ENCODE measurements at places on chromosomes 16 and 17.

DNA sequence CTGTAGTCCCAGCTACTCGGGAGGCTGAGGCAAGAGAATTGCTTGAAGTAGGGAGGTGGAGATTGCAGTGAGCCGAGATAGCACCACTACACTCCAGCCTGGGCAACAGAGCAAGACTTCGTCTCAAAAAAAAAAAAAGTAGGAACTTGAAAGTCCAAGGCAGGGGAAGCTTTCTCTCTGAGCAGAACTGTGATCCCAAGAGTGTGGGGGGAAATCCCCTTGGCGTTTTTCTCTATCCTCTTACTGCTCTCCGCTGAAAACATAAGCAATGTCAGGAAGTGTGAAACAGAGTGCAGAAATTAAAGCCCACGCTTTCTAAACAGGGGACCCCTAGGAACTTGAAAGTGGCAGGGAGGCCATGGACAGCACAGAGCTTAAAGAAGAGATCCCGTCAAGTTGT lies 9.8 kb upstream of the CMTM3 start:
- DNase-seq: no peak

DNA sequence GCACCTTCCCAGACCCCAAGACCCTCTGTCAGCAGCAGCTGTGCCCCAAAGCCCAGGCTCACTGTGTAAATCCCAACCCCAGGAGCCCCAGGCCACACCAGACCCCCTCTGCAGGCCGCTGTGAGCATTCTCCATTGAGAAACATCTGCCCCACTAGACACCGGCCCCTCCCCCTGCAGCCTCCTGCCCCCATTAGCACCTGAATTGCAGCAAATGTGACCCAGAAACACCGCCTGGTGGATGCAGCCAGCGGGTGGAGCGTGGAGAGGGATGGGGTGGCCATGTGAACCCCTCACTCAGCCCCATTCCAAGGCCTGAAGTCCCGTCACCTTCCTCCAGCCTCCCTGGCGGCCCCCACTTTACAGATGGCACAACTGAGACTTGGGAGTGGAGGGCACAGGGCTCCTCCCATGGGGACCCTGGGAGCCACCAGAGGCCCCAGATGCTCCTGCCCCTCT lies 2.2 kb downstream of the UBALD1 start:
- DNase-seq: peak; percentile 57

- DNase-seq: no peak
Observed at GRCh38 chr17:40331743-40332641, 23.0 kb downstream of the RARA start.

DNA sequence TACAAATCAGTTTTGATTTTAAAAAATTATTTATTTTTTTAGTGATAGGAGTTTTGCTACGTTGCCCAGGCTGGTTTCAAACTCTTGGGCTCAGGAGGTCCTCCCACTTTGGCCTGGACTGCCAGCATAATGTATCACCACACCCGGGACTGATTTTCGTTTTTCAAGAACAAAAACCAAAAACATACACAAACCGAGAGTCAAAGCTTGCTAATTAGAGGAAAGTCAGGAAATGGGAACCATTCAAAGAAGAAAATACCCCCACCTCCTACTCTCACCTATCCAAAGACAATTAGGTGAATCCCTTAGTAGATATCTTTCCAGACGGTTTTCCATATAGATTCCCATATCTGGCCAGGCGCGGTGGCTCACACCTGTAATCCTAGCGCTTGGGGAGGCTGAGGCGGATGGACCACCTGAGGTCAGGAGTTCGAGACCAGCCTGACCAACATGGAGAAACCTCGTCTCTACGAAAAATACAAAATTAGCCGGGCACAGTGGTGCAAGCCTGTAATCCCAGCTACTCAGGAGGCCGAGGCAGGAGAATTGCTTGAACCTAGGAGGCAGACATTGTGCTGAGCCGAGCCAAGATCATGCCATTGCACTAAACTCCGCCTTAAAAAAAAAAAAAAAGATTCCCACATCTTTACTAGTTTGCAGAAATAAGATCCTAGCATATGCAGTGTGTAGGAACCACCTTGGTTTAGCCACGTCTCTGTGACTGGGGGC lies 883 bp upstream of the SPN start:
- no peak for DNase-seq

DNA sequence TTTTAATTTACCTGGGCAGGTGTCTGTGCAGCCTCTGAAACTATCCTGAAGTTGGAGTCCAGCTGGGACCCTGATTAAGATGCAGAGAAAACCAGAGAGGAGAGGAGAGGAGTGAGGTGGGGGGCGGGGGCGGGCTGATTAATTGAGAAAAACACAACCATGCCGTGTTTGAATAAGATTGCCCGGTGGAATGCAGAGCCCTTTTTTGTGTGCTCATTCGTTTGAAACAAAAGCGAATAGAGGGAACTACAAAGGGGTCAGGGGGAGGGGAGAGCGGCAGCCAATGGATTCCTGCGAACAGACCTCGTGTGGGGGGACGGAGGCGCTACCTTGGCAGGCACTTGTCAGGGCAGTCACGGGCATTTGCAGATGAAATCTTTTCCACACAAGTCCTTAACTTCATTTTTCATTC lies 355.8 kb downstream of the SOX9 start:
- no peak for DNase-seq

DNA sequence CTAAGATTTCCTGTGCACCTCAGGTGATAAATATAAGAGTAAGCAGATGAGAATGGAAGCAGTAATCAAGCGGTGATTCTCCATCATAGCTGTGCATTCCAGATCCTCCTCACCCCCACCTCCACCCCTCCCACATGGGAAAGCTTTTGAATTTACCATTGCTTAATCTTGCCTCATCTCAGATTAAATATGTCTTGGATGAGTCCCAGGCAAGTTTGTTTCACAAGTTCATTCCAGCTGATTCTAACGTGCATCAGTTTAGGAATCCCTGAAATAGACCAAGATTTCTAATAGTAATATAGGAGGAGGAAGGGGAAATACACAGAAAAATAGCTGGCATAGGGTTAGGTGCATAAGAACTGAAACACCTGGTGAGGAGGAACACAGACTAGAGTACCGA lies 396.2 kb upstream of the KIF2B start:
- no peak for DNase-seq

DNA sequence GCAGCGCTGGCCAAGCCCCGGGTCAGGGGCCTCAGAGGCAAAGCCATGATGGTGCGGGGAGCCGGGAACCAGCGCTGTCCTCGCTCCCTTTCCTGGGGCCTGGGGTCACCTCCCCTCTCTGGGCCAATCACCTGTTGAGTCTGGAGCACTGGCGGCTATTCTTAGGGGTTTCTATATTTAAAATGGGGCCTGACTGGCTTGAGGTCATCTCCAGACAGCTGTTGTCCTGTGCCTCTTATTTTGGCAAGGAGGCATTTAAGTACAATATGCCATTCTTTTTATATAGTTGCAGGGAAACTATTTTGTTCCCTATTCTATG lies at the start of gene COX6A2:
TSS of gene COX6A2 (minus strand) at position 82 of the 319 bp plus-strand sequence. CDS start at position 47, 35 bp downstream.
- DNase-seq: no peak

- no peak for DNase-seq
Observed at GRCh38 chr17:40718930-40719329, 15.4 kb upstream of the KRT24 start.

- DNase-seq: no peak
Observed at GRCh38 chr17:31573047-31573446, 181.6 kb downstream of the RAB11FIP4 start.

DNA sequence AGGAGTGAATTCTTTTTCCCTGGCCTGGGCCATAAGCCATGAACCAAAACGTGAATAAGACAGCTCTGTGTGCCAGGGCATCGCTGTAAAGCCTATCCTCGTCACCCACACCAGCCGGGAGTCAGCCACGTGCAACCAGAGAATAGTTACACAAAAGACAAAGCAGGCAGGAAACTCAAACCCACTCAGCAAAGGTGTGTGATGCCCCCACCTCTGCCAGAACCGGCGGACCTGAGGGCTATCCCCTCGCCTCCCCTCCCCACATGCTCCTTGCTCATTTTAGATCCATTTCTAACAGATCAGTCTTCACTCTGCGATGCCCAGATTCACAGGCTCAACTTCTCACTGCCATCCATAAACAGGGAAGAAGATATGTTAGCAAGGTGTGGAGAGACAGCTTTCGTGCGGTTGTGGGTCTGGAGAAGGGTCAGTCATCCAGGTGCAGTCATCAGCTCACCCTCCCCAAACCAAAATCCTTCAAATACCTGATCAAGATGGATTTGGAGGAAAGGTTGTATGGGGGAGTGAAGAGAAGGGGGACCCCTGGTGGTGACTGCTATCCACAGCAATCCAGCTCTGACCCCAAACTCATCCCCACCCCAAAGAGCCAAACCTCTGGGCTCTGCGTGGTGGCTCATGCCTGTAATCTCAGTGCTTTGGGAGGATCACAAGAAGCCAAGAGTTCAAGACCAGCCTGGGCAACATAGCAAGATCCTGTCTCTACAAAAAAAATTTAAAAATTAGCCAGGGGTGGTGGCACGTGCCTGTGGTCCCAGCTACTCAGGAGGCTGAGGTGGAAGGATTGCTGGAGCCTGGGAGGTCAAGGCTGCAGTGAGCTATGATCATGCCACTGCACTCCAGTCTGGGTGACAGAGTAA lies 219.2 kb downstream of the C16orf78 start:
- peak; percentile 75 for DNase-seq

DNA sequence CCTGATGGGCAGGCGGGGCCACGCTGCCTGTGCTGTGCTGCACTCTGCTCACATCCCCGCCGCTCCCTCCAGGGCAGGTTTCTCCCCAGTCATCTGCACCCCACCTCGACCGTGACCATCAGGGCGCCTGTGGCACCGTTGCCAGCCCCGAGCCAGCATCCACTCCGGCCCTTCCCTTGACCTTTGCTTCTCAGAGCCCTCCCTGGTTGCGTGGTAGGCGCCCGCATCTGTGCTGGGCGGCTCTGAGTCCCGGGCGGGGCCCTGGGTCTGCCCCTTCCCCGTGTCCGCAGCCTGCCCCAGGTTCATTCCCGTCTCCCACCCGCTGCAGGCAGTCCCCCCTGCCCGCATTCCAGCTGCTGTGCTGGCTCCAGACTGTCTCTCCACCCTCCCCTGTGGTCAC lies 33.2 kb downstream of the ZNF750 start:
- DNase-seq: no peak

Data from NCI-H82 (cell line).